ENCODE measurements at places on chromosomes 16 and 17. TPM values are rescaled to one million over a fixed set of nuclear protein-coding genes. Genes with fewer than 3 reads are reported as not detected.

TNFSF13 gene
- 0.72 TPM for total RNA-seq

SDK2 gene
- total RNA-seq, result under 0.01 TPM

TNRC6A gene
- 45.5 TPM for total RNA-seq

PTX4 gene
- 0.29 TPM for total RNA-seq

TEX19 gene
- total RNA-seq, result not detected

UBB gene
- total RNA-seq, result 2,519 TPM

SLC9A5 gene
- total RNA-seq, result 1.6 TPM

MYH8 gene
- not detected for total RNA-seq

SERPINF2 gene
- 0.14 TPM for total RNA-seq

All from placental pericyte (primary cell).